Suppressor macrophage (primary cell): ENCODE measurements at places on chromosomes 2 and 18.
A peak's percentile ranks its signal among the peaks of the same experiment; 100 is the strongest.

- DNase-seq = no peak
Measured at GRCh38 chr18:61596296-61596695, 263.1 kb downstream of the CDH20 start.

GRCh38 chr2:62686012-62686685, 19.4 kb upstream of the EHBP1 start:
- no peak for DNase-seq

DNA sequence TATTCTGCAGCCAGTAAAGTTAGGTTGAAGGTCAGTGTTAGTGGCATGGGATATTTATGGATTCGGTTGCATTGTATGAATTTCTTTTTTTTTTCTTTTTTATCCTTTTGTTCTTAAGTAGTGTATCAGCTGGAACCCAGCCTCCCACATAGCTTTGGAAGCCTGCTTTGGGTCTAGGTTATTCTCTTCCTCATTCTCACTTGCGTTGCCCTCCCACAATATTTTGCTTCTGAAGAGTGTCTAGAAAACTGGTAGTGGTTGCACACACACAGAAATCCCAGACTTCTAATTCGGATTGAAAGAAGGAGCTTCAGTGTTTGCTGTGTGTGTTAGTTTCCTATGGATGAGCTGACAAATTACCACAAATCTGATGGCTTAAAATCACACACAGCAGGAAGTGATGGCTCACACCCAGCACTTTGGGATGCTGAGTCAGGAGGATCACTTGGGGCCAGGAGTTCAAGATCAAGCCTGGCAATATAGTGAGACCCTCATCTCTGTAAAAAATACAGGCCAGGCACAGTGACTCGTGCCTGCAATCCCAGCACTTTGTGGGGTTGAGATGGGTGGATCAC, 104.8 kb downstream of the ARL4C start:
- DNase-seq = peak; percentile 77

GRCh38 chr18:28152354-28152753, 24.6 kb downstream of the CDH2 start:
- no peak for DNase-seq

DNA sequence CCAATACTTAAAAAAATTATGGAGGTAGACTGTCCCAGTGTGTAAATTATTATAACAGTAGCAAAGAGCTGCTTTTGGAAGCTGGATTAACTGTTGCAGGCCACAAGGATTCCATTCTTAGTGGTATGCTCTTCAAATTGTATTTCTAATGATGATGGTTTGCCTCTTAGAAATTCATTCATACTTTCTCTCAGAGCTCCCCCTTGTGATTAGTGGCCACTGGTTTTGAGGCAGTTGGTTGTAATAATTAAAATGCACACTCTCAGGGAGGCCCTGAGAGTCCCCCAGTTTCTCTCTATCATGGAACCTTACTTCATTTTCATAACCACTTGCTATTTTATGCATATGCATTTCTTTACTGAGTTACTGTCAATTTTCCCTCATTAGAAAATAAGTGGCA, 122.5 kb downstream of the PLA2R1 start:
- DNase-seq = peak; percentile 38

GRCh38 chr18:31246460-31246859, 71.5 kb upstream of the DSG1 start:
- DNase-seq = no peak

GRCh38 chr18:35852786-35853185, 119.7 kb upstream of the RMP24 start:
- DNase-seq = no peak

- DNase-seq = no peak
Measured at GRCh38 chr2:30956995-30957394, 149.7 kb upstream of the CAPN13 start.

DNA sequence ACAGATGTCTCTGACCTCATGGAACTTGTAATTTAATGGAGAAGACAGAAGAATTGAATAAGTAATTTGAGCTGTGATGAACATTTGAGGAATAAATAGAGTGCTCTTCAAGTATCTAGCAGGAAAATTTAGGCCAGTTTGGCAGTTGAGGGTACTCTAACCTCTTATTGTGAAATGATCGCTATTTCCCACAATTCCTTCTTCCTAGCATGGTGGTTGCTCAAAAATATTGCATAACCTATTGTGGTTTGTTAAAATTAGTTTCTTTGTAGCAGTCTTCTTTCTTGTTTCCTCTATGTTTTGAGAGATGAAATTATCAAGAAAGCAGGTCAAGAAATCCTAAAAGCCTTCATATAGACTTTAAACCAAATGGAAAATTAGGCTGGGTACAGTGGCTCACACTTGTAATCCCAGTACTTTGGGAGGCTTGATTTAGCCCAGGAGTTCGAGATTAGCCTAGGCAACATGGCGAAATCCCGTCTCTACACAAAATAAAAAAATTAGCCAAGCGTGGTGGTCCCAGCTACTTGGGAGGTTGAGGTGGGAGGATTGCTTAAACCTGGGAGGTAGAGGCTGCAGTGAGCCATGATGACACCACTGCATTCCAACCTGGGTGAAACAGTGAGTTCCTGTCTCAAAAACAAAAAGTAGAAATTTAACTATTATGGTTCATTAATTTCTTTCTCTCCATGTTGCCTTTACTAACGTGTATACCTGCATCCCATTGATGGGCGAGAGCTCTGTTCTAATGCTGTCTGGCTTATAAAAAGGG, 58.7 kb downstream of the RBKS start:
- DNase-seq = peak; percentile 18

DNA sequence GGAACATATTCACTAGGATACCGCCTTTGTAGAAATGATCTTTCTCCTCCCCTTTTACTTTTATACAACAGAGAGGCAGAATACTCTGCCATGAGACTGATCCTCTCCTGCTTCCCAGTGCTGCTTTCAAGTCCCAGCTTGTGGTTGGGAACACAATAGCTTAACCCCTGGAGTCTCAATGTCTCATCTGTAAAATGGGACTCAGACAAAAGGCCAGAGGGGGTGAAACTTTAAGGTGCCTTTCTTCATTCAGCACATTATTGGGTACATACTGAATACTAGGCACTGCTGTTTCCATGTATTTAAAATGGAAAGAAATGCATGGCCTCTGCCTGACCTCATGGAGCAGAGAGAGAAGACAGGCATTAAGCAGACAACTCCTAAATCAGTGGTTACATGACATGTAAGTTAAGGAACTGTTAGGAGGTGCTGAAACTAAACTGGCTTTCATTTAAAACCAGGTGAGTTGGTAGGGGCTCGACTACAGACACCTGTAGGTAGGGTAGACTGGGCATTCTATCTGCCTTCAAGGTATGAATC, 53.8 kb downstream of the MAP4K4 start:
- DNase-seq = no peak

DNA sequence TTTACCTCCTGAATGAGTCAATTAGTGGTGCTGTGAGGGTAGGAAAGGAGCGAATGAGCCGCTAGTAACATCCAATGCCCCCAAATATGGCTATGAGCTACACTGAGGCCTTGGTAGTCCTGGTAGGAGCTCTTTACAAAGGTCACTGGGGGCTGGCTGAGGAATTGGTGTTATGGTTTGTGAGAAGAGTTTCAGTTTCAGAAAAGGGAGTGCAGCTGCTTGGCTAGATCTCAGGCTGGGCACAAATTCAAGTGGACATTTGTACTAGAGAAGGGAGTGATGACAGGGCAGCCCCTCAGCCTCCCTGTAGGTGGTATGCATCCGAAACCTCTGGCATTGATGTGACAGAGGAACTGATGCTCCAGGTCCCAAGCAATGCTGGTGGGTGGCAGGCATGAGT, 13.9 kb upstream of the PAIP2B start:
- no peak for DNase-seq

DNA sequence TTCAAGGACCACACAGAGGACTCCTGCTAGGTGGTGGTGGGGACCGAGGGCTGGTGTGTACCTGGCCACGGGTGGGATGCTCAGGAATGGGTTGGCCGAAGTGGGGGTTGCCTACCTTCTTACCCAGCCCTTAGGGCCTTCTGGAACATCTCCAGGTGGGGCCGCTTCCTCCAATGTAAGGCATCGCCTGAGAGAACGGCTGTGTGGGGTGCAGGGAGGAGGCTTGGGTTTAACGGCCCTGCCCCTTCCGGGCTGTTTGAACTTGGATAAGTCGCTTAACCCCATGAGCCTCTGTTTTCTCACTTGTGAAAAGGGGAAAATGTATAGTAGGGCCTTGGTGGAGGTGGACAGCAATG, 35.0 kb downstream of the EMILIN2 start:
- DNase-seq = no peak

DNA sequence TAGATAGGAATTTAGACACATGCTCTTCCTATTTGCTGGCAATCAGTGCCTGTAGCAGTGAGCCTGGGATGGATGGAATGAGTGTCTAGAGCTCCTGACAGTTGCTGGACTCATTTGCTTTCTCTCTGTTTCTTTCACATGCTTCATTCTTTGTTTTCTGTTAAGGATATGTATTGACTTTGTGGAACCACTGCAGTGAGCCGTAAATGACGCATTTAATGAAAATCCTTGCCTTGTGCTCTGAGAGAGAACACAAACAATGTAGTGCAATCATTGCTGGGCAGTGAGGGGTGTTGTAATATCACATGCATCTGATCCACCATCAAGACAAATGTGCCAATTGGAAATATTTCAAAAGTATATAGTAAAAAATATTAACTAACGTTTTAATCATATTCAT, 25.2 kb upstream of the CDH20 start:
- DNase-seq = no peak

DNA sequence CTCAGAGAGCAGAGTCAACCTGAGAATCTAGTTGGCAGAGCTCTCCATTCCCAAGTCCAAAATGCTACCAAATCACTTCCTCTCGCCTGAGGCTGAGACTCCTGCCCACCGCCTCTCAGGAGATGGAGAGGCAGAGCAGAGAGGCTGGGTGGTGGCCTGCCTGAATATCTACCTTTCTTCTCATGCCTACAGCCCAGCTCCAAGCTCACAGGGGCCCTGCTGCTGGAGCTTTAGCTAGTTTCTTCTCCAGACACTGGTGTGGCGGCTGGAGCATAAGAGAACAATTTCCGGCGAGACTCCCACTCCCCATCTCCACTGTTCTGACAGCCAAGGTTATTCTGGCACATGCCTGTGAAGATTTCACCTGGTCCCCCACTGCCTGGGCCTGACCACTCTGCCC, 8.1 kb upstream of the CYP26B1 start:
- DNase-seq = no peak

DNA sequence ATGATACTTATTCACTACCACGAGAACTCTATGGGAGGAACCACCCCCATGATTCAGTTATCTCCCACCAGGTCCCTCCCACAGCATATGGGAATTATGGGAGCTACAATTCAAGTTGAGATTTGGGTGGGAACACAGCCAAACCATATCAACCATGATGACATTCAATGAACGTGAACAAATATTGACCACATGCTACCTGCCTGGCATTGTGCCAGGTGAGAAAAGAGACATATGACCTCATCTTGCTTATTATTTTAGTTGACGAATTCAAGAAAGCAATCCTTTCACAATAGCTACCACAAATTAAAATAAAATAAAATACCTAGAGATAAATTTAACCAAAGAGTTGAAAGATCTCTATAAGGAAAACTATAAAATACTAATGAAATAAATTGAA, 286.5 kb upstream of the CRIM1 start:
- no peak for DNase-seq

GRCh38 chr18:58541146-58541788, 87.6 kb downstream of the ALPK2 start:
- DNase-seq = no peak

DNA sequence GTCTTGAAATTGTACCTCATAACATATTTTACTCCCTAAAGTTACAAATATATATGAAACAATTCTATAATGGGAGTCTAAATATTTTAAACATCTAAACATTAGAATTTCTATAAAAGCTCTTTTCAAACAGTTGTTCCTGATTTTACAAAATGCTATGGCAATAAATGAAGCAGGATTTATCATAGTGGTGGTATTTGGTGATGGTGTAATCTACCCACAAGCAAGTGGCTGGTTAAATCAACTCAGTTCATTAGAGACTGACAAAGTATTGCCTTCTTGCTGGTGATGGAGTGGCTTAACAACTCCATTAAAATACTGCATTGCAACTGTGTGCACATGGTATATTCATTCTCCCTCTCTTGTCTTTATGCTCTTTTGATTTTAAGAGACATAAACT, 138.9 kb downstream of the PMAIP1 start:
- no peak for DNase-seq

GRCh38 chr2:240460781-240461431, 25.4 kb downstream of the GPC1 start:
- no peak for DNase-seq

DNA sequence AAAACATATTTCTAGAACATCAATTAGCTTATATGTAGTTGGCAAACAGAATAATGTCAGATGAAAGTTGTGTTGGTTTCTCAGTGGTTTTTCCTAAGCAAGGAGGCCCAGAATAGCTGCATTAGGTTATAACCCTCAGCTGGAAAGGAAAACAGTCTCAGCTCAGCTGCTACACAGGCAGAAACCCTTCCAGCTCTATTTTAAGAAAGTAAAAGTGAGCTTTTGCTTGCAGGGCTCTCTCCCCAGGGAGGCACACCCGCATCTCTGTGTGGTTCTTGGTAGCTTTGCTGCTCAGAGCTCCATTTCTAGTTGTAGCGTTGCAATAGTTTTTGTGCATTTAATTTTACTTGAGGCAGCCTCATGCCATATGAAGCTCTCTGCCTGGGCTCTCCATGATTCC, 54.6 kb downstream of the PIKFYVE start:
- no peak for DNase-seq

DNA sequence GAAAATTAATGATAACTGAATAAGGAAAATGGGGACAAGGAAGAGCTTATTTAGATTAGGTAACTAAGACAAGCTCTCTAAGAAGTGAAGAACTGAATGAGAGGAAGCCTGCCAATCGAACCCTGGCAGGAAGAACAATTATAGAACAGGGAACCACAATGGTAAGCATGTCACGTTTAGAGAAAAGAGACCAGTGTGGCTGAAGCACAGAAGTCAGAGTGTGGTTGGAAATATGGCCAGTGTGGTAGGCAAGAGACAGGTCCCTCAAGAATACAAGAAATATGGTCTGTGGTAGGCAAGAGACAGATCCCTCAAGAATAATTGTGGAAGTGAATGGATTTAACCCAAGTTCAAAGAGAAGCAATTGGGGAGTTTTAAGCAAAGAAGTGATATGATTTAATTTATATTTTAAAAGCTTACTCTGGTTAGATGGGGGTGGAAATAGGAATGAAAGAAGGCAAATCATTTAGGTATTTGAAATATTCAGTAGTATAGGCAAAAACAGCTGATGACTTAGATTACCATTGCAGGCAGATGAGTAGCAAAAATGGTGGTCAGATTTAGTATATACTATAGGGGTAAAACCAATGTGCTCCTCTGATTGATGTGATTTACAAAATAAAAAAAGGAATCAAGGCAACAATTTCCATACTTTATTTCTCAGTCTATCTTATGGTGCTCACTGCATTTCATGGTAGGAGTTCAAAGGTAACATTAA, 38.8 kb upstream of the ERMN start:
- no peak for DNase-seq

- no peak for DNase-seq
Measured at GRCh38 chr2:232890536-232890895, 20.5 kb downstream of the SNORC start.
